IPS-NIHi11 (cell line): ENCODE measurements at places on chromosomes 6 and 20.

DNA sequence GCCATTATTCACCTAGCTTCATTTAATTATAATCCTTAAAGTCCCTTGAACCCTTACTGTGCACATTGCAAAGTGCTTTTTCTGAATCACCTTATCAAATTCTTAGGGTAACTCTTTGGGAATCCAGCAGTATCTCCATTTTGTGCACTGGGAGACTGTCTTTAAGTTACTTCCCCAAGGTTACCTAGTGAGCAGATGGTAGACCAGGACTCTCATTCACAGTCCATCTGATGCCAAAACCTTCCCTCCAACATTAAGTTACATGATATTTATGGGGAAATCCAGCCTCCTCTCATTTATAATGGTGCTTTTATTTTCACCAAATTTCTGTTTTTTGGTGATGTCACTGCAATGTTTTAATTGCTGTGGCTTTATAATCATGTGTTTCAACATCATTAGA lies 75.7 kb downstream of the NCOA7 start:
- no peak for DNase-seq

DNA sequence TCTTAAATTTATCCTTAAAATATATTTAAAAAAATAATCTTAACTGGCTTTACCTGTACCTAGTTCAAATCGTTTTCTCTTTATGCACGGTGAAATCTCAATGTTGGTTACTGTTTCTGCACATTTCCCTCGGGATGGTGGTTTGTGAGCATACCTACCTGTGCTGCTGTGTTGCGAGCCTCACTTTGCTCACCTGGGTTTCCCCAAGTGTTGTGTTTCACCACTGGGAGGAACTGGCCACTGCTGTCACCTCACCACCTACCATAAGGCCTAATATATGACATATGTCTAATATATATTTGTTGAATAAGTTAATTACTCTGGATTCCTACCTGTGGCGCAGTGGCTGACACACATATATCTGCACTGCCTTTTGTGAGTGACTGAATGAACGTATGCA lies 493.5 kb upstream of the FLRT3 start:
- DNase-seq: no peak

- DNase-seq: no peak
These were observed 708.6 kb upstream of the MARCKS start for GRCh38 chr6:113148566-113148965.

- peak; percentile 83 for DNase-seq
These were observed 6.6 kb upstream of the BTNL2 start for GRCh38 chr6:32413427-32414047.

GRCh38 chr6:34580707-34581560 lies 24.8 kb upstream of the SPDEF start:
- no peak for DNase-seq

GRCh38 chr6:31622684-31623091 lies 2.2 kb downstream of the PRRC2A start:
- DNase-seq: no peak

GRCh38 chr6:15582499-15582898 lies 80.3 kb downstream of the DTNBP1 start:
- no peak for DNase-seq

DNA sequence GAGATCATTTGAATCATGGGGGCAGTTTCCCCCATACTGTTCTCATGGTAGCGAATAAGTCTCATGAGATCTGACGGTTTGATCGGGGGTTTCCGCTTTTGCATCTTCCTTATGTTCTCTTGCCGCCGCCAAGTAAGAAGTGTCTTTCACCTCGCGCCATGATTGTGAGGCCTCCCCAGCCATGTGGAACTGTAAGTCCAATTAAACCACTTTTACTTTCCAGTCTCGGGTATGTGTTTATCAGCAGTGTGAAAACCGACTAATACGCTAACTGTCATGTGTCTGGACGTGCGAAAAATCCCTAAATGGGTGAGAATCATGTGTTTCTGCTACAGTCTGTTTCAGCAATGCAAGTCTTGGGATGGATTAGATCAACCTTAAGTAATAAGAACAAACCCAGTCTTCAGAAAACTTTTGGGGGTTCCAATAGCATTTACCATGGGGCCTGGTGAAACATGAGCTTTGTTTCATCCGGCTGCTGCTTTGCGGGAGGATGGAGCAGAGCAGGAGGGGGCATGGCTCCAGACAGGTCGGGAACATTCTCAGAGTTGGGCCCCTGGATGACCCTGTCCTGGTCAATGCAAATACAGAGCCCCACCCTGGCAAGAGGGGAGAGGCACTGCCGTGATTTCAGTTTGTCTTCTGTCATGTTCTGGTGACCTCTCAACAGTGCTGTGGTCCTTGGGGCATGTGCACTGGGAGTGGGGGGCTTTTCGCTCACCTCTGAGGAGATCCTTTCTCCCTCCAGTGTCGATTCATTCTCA lies 41.5 kb downstream of the CTCFL start:
- DNase-seq: no peak

DNA sequence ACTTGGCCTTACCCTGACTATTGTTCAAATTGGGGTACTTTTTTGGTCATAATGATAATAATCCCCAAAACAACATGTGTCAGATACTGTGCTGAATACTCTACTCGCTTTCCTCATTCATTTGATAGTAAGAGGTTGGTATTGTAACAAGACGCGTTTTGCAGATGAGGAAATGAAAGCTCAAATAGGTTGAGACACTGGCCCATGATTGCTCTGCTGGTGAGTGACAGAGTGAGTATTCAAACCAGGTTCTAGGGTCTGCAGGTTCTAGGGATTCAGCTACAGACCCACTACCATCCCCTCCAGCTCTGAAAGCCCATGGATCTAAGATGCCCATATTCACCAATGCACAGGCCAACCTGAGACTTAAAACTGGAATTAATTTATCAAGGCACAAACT lies 1.3 kb upstream of the ENPP4 start:
- no peak for DNase-seq

GRCh38 chr6:84772428-84773132 lies 8.2 kb upstream of the TBX18 start:
- peak; percentile 21 for DNase-seq

DNA sequence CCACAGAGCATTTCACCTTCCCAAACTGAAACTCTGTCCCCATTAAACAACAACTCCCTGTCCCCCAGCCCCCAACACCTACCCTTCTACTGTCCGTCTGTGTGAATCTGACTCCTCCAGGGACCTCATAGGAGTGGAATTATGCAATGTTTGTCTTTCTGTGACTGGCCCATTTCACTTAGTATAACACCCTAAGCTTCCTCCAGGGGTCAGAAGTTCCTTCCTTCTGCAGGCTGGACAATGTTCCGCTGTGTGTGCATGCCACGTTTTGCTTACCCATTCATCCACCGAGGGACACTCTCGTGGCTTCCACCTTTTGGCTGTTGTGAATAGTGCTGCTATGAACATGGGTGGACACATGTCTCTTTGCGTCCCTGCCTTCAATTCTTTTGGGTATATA lies 37.6 kb upstream of the MPC1 start:
- no peak for DNase-seq

- no peak for DNase-seq
These were observed 187.1 kb downstream of the ID4 start for GRCh38 chr6:20024316-20024673.

DNA sequence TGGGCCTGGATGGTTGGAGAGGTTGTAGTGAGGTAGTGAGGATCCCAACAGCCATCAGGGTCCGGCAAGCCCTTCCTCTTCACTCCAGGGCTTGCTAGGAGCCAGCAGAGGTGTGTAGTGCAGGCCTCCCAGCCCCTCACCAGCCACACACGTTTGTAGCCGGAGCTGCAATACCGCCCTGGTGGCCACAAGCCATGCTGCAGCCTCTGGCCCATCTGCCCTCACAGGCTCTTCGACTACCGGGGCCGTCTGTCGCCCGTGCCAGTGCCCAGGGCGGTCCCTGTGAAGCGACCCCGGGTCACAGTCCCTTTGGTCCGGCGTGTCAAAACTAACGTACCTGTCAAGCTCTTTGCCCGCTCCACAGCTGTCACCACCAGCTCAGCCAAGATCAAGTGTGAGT lies 36.4 kb downstream of the EIF2S2 start:
- peak; percentile 62 for DNase-seq

DNA sequence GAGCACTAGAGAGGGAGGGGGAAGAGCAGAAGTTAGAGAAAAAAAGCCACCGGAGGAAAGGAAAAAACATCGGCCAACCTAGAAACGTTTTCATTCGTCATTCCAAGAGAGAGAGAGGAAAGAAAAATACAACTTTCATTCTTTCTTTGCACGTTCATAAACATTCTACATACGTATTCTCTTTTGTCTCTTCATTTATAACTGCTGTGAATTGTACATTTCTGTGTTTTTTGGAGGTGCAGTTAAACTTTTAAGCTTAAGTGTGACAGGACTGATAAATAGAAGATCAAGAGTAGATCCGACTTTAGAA lies 2.0 kb downstream of the ID4 start:
- DNase-seq: no peak
